ENCODE measurements at places on chromosomes 5 and 9.

- DNase-seq, result no peak
These were observed 453.0 kb downstream of the EFNA5 start for GRCh38 chr5:107217721-107218130.

- no peak for DNase-seq
These were observed 101.6 kb downstream of the CDH12 start for GRCh38 chr5:22751536-22751935.

DNA sequence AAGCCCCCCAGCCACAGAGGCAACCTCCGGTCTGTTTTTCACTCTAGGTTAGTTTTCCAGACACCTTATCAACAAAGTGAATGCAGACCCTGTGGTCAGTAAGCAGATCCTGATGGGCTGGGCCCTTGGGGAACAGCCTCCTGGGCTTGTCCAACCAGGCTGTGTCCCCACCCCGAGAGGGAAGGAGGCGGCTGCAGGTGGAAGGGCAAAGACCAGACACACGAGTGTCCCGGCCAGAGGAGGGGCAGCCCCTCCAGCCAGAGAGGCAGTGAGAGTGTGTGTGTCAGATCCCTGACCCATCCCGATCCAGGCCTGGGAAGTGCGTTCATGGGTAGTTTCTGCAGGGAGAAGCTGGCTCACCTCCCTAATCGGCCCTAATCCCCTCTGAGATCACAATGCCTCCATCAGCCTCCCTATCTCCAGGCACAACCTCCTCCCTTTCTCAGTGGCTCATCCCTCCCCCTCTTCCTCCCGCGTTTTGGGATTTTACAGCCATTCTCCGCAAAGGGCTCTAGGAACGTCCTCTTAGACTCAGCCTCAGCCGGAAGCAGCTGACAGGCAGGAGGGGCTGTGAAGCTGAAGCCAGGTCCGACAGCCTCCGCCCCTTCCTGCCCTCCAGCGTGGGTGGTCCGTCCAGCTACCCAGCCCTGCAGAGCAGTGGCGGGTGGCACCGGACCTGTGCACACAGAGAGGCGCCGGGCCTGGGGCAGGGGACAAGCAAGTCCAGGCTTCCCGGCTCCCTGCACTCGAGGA lies 9.7 kb downstream of the SLC12A7 start:
- DNase-seq, result no peak

- no peak for DNase-seq
These were observed 236.9 kb downstream of the CD180 start for GRCh38 chr5:66959653-66960052.

DNA sequence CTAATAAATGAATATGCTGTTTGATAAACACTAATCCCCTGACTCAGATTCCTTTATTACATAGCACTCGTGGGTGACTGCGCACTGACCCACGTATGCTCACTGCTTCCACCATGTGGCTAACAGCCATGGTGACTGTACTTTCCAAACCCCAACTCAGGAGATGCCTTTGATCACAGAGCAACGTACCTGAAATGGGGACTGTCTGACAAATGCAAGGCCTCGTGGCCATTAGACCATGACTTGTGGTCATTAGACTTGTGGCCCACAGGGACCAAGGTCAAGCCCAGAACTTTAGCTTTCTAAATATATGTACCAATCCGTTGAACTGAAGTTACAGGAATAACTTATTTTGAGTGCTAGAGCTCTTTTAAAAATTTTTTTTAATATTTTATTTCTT lies 46.6 kb downstream of the CYFIP2 start:
- DNase-seq, result peak; percentile 50

- no peak for DNase-seq
These were observed 86.1 kb downstream of the GTF3C4 start for GRCh38 chr9:132756214-132756845.

DNA sequence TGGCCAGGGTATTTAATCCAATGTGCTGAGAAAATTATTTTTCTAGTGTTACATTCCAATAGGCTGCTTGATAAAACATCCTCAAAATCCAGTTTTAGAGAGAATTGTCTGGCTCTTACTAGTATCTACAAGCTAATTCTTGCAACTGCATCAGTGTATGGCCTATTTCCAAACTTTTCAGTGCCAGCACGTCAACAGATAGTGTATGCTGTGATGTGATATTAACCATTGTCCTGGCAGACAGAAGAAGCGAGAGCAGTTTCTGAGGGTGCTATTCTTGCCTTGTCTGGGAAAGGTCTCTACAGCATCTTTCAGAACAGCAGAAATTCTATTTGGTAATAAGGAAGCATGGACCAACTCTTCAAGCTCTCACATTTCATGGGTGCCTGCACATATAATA lies 174.2 kb upstream of the CDH12 start:
- no peak for DNase-seq

DNA sequence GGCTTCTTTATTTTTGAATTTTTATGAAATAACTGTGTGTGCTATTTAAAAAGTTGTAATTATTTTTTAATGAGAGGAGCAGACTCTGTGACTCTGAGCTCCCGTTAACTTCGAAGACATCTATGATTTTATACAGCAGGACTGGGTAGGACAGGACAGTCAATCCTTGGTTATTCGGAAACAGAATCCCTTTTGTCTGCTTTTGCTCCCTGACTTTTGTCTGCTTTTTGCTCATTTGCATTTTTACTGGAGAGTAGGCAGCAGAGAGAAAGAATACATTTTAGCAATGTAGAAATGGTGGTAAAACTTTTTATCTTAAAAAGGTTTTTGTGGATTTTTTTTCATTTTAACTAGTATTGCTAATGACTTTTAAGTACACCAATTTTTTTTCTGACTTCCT lies 303.6 kb downstream of the ARHGAP26 start:
- no peak for DNase-seq

GRCh38 chr5:56668996-56669395 lies 146.4 kb upstream of the MAP3K1 start:
- no peak for DNase-seq

DNA sequence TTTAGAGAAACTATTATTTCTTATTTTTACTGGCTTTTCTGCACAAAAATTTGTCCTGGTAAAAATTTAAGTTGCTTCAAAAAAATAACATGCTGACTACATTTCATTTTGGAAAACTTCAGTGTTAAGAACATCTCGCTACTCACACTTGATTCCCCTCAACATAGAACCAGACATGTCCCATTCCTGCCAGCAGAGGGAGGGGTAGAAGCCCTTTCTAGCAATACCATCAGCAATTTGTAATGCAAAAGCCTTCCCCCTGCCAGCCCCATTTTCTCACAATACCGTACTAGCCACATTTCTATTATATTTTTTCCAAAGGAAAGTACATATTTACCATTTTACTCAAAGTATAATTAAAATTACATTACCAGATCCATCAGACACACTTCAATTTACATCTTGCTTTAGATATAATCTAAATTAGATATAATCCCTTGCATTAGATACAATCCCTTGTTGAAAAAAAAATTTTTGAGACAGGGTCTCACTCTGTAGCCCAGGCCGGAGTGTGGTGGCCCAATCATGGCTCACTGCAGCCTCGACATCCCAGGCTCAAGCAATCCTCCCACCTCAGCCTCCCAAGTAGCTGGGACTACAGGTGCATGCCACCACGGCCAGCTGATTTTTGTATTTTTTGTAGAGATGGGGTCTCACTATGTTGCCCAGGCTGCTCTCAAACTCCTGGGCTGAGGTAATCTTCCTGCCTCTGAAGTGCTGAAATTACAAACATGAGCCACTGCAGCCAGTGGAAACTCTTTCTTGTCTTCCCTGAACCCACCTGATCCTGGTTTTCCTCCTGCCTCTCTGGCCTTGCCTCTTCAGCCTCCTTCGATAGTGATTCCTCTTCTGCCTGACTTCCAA lies 39.6 kb upstream of the IDNK start:
- DNase-seq, result peak; percentile 18

- no peak for DNase-seq
These were observed 32.7 kb upstream of the ZCCHC9 start for GRCh38 chr5:81268521-81269196.

GRCh38 chr5:87074934-87075541 lies 192.6 kb upstream of the RASA1 start:
- DNase-seq, result peak; percentile 50

DNA sequence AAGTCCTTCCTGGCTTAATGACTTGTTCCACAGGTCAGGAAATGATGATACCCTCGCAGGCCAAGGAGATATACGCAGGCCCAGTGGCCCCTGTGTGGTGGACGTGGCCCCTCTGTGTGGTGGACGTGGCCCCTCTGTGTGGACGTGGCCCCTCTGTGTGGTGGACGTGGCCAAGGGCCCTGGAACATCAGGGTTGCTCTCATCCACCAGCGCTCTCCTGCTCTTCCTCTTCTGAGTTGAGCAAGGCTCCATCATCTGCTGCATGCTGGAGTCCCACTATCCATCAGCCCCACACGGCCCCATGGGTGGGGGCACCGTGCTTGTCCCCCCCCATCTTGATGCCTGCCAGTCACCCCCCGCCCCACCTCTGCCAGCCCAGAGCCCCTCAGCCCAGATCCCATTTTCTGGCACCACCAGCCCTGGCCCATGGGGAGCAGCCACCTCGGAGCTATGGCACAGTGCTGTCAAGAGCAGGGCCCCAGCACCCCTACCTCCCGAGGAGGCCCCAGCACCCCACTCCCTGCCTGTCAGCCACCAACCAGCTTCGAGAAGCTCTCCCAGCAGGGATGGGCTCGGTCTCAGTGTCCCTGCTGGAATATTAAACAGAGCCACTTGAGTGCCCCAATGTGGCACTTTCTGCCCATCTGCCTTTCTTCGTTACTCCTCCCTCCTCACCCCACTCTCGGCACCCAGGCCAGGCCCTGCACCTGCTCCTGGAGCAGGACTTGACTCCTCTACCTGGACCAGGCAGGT lies 8.1 kb downstream of the LRRC14B start:
- no peak for DNase-seq

DNA sequence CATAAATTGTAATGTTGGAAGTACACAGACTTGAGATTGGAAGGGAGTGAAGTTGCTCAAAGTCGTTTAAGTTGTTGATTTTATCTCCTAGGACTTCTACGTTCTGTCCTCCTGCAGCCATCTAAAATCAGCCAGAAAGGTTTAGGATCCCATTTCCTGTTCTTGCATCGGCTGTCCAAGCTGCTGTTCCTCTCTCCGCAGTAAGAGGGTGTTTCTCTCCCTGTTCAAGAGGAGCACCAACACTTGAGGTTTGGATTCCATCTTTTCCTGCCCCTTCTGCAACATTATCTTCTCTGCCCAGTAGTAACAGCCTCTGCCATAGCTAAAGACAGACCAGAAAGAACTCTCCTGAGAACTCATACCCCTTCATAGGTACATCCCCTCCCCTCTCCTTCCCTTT lies 373.4 kb downstream of the GADD45G start:
- no peak for DNase-seq

- DNase-seq, result no peak
These were observed 21.8 kb upstream of the JAKMIP2 start for GRCh38 chr5:147804334-147804733.

- DNase-seq, result no peak
These were observed 926.4 kb downstream of the MAT2B start for GRCh38 chr5:164431634-164432304.

GRCh38 chr9:69470186-69470977 lies 145.4 kb downstream of the ENTREP1 start:
- DNase-seq, result no peak

GRCh38 chr5:164115420-164115819 lies 610.0 kb downstream of the MAT2B start:
- no peak for DNase-seq

GRCh38 chr9:127209948-127210640 lies 54.5 kb upstream of the GARNL3 start:
- no peak for DNase-seq

DNA sequence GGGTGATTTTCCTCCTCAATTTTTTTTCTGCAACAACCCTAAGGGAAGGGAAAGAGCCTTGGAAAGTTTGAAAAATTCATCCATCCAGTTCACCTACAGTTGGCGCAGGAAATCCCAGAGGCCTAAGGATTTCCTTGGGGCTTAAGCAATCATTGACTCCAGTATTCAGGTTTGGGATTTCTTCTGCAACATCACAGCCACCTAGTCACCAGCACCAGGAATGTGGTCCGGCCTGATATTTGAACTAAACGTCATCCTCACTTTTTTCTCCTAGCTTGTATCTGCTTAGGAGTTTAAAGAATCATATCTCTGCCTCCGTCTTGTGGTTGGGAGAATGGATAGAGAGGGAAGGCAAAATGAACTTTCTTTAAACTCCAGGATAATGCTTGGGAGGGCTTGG lies 20.2 kb upstream of the TLE4 start:
- no peak for DNase-seq

DNA sequence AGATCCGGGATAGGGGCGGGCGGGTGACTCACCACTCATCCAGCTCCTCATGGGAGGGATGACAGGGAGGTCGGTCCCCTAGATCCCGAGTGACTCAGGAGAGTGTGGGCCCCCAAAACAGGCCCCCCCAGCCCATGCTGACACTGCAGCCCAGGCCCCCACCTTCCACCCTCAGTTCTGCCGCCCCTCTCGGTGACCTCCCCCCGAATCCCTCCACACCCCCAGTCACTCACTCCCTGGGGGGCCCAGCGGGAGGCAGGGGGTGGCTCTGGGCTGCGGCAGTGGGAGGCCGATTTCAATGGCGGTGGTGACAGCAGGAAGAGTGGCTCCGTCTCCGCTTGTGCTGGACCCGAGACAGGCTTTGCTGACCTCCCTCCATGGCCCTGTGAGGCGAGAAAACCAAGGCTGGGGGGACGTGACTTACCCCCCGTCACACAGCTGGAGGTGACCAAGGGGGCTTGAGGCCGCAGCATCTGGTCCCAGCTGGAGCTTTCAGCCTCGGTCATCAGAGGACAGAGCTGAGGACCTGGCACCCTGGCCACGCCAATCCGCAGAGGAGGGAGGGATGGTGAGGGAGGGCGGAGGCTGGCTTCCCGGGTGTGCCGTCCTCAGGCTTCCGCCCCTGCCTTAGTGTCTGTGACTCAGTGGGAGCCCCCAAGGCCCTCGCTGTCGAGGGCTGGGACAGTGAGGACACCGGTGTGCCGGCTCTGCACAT lies 9.0 kb downstream of the GPSM1 start:
- no peak for DNase-seq

DNA sequence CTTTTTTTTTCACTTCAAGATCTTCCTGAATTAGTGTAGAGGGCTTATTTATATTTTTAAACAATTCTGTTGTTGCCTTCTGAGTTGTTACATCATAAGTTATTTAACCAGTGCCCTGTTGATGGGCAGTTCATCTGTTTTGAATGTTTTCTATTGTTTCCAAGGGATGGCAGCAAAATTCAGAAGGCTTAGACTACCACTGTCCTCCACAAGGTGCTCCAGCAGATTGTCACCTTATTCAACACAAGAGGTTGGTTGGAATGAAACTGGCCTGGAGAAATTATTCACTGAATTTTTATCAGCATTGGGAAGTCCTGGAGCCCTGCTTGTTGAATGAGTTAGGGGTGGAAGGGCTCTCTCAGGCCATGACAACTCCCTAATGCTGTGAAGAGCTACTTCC lies 1.3 kb upstream of the KLHL9 start:
- DNase-seq, result no peak
